Activated CD8-positive, alpha-beta memory T cell treated with anti-CD3 and anti-CD28 coated beads for 24 hours (primary cell): ENCODE measurements at places on chromosomes 16 and 17.
A peak's percentile ranks its signal among the peaks of the same experiment; 100 is the strongest.

- DNase-seq = no peak
Measured at GRCh38 chr17:7419819-7420610, at the start of gene SPEM1. Gene SPEM1, plus strand, starts transcription at chr17:7420324. Its CDS starts 61 bp downstream, at chr17:7420385.

DNA sequence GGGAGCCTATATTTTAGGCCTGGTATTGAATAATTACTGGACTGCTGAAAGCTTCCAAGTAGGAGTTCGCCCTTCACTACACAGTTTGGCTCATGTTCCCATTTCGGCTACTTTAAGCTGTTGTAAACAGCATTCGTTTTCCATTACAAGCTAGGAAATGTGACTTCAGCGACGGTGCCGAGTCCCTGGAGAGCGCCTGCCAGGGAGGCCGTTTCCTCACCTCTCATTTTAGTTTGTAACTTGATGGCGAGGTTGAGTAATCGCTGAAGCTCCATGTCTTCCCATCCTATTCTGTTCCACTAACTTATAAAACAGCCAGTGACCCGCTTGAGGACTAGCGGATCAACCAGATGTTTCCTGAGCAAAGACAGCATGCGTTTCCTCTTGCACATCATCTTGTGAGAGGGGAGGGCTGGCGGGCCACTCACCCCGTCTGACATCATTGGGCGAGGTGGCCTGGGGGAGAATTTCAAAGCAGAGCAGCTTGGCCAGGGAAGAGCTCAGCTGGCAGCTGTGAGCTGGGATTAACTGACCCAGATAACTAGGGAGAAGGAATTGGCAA lies 32.9 kb downstream of the PCTP start:
- DNase-seq = no peak

- DNase-seq = peak; percentile 73
Measured at GRCh38 chr17:28916302-28916934, 13.5 kb upstream of the DHRS13 start.

GRCh38 chr16:63737633-63738032 lies 1384.2 kb downstream of the CDH11 start:
- no peak for DNase-seq

- no peak for DNase-seq
Measured at GRCh38 chr16:53515259-53515658, 12.2 kb upstream of the AKTIP start.

DNA sequence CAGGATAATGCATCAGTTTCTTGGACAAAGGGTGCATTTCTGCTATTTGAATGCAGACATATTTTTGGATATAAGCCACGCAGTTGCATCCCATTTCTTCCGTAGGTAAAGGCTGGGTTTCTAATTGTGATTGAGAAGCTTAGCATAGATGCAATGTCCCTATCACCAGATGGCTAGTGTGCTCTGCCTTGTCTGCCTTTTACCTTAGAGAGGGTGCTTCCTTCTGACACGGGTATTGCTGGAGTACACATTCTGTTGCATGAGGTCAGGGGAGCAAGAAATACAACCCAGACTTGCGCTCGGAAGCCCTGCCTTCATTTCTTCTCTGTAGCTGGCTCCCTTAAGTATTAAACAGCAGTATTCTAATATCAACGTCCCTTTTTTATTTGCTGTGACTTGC lies 337.4 kb downstream of the WWOX start:
- DNase-seq = no peak

GRCh38 chr17:64515419-64515818 lies 8.6 kb downstream of the CEP95 start:
- DNase-seq = no peak

GRCh38 chr17:78789149-78789662 lies 7.1 kb upstream of the CYTH1 start:
- no peak for DNase-seq

DNA sequence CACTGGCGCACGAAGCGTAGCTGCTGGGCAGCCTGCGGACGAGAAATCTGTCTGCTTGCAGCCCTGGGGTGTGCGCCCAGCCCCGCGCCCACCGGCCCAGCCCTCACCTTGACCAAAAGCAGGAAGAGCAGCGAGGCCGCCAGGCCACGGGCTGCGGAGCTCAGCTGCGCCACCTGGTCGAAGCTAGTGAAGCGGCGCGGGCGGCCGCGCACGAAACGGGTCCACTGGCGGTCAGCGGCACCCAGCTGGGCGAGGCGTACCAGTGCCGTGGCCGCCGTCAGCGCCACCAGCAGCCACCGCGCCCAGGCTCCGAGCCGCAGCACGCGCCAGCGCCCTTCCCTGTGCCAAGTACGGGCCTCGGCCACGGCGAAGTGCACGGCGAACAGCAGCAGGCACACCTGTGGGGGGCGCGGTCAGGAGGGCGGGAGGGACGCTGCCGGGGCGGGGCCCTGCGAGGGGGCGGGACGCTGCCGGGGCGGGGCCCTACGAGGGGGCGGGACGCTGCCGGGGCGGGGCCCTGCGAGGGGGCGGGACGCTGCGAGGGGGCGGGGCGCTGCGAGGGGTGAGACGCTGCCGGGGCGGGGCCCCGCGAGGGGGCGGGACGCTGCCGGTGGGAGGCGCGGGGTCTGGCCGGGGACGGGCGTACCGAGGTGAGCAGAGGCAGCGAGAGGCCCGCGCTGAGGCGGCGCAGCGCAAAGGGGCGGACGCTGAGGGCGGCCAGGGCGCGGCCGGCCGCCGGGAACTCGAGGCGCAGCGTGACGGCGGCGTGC lies 43.2 kb downstream of the TSC2 start:
- no peak for DNase-seq

DNA sequence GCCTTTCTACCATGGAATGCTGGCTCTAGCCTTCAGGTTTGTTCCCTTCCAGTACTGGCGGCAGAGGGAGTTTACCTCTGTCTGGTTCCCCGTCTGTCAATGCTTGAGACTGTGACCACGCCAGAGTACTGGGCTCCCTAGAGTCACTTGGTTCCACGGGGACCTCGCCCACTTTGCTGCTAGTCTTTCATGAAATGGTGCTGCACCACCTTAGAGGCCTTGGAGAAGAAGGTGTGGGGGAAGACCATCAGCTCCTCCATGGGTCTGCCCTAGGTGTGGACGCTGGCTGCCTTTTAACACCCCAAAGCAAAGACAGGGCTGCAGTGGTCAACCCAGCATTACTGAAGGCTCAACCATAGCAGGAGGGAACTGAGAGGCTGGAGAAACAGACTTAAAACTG lies 55.3 kb upstream of the KSR1 start:
- peak; percentile 50 for DNase-seq

- peak; percentile 58 for DNase-seq
Measured at GRCh38 chr17:5122586-5123342, 6.9 kb downstream of the USP6 start.

- no peak for DNase-seq
Measured at GRCh38 chr16:77219437-77219836, 20.2 kb downstream of the SYCE1L start.

DNA sequence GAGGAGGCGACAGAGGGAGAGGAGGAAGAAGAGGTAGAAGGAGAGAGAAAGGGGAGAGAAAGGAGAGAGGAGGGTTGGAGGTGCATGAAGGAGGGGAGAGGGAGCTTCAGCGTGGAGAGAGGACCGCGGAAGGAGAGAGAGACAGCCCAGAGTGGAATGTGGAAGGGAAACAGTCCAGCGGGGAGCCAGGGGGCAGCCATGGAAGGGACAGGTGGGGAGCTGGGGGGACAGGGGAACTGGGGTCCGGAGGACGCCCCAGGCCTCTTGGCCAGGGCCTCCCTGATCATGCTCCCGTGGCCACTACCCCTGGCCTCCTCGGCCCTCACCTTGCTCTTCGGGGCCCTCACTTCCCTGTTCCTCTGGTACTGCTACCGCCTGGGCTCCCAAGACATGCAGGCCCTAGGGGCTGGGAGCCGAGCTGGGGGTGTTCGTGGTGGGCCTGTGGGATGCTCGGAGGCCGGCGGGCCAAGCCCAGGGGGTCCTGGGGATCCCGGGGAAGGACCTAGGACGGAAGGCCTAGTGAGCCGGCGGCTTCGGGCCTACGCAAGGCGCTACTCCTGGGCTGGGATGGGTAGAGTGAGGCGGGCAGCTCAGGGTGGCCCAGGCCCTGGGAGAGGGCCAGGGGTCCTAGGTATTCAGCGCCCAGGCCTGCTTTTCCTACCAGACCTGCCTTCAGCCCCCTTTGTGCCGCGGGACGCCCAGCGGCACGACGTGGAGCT lies 759 bp downstream of the ASPHD1 start:
- no peak for DNase-seq

GRCh38 chr16:4825196-4825595 lies 21.9 kb downstream of the GLYR1 start:
- no peak for DNase-seq

- DNase-seq = no peak
Measured at GRCh38 chr17:51372345-51373004, 112.1 kb downstream of the UTP18 start.

DNA sequence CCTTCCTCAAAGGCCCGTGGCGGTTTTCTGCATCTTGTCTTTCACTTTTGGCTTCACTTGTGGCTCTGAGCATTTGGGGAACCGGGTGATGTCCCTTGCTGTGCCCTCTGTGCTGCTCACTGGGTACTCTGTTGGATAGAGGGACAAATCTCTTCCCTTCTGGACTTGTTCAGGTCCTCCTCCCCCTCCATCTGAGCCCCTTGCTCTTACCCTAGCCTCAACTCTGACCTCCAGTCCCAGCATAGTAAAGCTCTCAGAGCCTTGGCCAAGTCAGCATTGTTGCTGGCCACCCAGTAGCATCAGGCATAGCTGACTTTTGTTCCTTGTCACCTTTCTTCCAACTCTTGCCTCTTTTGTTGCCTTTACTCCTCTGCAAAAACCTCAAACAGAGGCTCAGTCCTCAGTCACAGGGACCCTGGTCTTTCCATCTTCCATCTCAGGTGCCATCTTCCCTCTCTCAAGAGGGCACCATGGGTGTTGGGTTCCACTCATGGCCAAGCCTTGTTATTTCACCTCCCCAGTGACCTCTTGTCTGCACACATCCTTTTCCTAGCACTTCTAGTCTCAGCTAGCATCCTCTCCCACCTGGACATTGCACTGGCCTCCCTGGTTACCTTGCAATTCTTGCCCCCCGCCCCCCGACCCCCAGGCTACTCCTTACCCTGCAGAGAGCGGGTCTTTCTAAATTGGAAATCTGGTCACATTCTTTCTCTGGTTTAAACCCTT lies 393 bp upstream of the PSMB10 start:
- no peak for DNase-seq

DNA sequence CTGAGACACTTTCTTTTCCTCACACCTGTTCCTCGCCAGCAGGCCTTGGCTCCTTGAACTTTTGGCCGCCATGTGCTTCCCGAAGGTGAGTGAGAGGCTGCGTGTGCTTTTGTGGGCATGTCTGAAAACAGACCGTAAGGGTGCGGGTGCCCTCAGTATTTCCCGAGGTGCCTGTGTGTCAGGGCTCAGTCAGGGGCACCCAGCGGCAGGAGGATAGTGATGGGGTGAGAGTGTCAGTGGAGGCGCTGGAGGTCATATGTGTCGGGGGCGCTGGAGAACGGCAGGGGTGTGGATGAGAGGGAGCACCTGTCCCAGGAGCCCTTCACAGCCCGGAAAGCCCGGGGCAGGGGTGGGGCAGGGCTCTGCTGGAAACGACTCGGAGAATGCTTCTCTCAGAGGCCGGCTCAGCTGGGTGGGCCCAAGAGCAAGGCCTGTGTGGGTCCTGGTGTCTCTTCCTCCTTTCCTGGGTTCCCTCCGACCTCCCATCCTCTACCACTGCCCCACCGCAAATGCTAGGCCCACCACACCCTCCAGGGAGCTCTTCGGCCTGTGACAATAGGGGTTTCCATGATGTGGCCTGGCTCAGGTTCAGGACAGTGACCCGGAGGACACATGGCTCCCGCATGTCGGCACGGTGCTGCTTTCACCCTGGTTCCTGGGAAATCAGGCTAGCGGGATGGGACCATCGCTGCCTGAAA lies 451 bp downstream of the IL32 start:
- peak; percentile 89 for DNase-seq

GRCh38 chr17:47252209-47252608 lies 1.4 kb upstream of the ITGB3 start:
- DNase-seq = no peak

GRCh38 chr16:54289945-54290832 lies 3.6 kb upstream of the IRX3 start:
- DNase-seq = no peak
